ENCODE measurements at places on chromosomes 3 and 15. TPM values are rescaled to one million over a fixed set of nuclear protein-coding genes. Genes with fewer than 3 reads are reported as not detected.

THUMPD3 gene
- 17.3 TPM for polyA plus RNA-seq

GOLGA8T gene
- polyA plus RNA-seq = 0.12 TPM

CHRM5 gene
- polyA plus RNA-seq = 0.01 TPM

MRAS gene
- 14.8 TPM for polyA plus RNA-seq

GCSAM gene
- 0.69 TPM for polyA plus RNA-seq

HIGD2B gene
- polyA plus RNA-seq = not detected
